Fibroblast of lung (primary cell): ENCODE measurements at places on chromosomes 12 and 14. TPM values are rescaled to one million over a fixed set of nuclear protein-coding genes. Genes with fewer than 3 reads are reported as not detected.

- no peak for DNase-seq
These were observed 368.8 kb downstream of the SYT1 start for GRCh38 chr12:79233341-79233781.

Gene DDN
- total RNA-seq: under 0.01 TPM in 2 replicates

Gene C14orf93
- total RNA-seq: 10.5 and 13.0 TPM in 2 replicates

DNA sequence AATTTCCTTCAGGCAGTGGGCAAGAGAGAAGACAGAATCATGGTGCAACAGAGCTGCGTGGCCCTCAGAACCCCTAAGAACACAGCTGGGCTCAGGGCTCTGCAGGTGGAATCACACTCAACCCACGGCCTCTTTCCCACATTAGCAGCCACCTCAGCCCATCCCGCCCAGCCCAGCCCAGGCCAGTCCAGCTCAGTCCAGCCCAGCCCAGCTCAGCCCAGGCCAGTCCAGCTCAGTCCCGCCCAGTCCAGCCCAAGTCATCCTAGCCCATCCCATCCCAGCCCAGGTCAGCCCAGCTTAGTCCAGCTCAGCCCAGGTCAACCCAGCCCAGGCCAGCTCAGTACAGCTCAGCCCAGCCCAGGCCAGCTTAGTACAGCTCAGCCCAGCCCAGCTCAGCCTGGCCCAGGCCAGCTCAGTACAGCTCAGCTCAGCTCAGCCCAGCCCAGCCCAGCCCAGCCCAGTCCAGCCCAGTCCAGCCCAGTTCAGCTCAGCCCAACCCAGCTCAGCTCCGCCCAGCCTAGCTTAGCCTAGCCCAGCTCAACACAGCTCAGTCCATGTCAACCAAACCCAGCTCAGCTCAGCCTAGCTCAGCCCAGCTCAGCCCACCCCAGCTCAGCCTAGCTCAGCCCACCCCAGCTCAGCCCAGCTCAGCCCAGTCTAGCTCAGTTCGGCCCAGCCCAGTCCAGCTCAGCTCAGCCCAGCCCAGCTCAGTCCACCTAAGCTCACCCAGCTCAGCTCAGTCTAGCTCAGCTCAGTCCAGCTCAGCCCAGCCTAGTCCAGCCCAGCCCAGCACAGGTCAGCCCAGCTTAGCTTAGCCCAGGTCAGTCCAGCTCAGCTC, 183.1 kb downstream of the TMEM121 start:
- no peak for DNase-seq

- DNase-seq: no peak
These were observed 167.9 kb downstream of the CAND1 start for GRCh38 chr12:67437011-67437410.
